ENCODE measurements at places on chromosomes 6 and 20.

- DNase-seq = no peak
Measured at GRCh38 chr6:41644297-41644879, 6.1 kb downstream of the MDFI start.

DNA sequence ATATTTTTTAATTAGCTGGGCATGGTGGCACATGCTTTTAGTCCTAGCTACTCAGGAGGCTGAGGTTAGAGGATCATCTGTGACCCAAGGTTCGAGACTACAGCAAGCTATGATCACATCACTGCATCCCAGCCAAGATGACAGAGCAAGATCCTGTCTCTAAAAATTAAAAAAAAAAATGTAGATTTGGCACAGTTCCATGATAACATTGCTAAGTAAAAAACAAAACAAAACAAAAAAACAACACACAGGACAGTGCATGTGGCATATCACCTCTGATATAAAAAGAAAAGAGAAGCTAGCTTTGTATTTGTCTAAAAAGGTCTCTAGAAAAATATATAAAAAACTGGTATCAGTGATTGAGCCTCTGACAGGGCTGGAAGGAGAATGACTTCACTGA, 24.6 kb downstream of the RNF24 start:
- no peak for DNase-seq

DNA sequence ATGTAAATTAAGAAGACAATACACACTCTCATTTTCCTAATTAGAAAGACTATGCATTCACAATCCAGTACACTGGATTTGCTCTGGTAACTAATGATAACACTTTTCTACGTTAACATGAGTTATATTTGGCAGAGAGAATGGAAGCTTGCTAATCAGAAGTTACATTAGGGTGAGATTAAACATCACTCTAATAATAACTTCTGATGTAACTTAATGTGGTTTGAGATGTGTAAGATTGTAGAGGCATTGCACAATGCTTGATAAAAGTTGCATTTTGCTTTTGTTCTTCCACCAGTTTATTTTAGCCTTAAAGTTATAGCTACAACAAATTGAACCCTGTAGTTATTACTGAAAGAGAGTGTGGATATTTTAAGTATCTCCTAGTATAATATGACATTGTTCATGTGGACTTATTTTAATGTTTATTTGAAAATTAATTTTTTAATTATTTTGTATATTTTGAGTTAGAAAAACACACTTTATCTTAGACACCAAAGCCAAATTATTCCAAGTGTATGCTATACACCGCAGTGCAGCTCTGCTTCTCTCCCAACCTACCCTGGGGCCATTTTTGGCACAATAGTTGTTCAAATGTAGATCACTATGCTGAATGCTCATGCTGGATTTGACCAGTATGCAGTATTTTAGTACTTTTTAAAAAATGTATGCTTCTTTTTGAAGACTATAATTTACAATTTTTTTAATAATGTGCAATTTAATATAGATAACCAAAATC, 143.2 kb downstream of the SLC16A10 start:
- peak; percentile 83 for DNase-seq

DNA sequence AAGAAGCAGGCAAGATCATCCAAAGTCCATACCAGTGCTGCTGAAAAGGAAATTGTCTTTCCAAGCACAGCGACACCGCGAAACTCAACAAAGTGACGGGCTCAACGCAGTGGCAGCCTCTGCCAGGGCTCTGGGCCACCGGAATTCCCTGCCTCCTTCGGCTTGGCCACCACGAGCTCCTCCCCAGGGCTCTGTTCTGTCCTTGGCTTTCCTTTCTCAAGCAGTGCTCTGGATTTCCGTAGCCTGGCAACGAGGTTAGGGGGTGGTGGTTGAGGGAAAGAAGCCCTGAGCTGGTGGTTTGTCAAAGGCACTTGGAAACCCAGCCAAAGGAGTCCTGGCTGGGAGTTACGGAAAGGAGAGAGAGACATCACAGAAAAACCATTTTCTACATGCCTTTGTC, 31.2 kb downstream of the PRR18 start:
- no peak for DNase-seq

GRCh38 chr6:48087448-48087847, 23.5 kb downstream of the PTCHD4 start:
- DNase-seq = no peak

GRCh38 chr20:64245746-64246595, 9.6 kb upstream of the PCMTD2 start:
- no peak for DNase-seq

GRCh38 chr20:53606364-53606985, 12.8 kb upstream of the ZNF217 start:
- no peak for DNase-seq

GRCh38 chr20:41169791-41170351, 32.5 kb downstream of the PLCG1 start:
- DNase-seq = no peak

- no peak for DNase-seq
Measured at GRCh38 chr6:136897071-136897470, 25.0 kb upstream of the SLC35D3 start.

DNA sequence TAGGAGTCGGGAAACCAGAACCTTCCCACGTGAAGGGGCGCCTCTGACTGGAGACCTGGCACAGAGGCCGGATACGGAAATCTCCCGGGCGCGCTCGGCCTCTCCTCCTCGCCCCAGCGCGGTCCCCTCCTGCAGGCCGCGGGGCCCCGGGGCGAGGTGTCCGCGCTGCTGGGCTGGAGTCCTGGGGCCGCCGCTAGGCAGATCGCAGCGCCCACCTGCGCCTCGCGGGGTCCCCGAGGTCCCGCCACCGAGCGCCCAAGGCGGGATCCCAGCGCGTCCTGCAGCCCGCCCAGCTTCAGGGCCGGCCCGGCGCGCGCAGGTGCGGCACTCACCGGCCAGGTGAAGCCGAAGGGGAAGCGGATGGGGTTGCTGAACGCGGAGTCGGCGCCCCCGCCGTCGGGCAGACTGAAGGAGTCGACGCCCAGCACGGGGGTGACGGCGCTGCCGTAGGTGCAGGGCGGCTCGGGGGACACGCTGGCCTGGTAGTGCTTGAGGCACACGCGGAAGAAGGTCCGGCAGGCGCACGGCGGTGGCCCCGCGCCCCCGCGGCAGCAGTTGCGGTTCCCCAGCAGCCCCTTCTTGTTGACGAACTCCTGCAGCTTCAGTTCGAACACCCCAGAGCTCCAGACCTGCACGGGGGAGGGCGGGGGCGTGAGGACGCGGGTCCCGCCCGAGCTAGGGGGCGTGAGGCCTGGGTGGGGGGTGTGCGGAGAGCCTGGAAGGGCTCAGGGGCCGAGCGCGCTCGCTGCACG, 1.5 kb downstream of the DLL1 start:
- no peak for DNase-seq

DNA sequence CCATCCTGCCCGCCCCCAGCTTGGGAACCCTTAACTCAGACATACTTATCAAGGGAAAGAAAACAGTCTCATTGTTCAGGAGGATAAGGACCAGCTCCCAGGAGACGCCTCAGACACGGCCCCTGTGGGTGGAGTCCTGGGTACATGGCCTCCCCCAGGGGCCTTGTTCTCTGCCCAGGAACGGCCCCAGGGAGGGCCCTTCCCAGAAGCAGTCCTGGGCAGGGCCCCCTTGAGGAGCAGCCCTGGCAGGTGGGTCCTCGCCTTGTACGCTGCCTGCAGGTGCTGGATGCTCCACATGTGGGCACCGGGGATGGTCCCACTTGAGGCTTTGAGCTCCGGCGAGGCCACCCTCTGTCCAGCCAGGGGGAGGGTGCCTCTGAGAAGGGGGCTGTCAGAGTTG, 4.5 kb upstream of the GATA5 start:
- no peak for DNase-seq

DNA sequence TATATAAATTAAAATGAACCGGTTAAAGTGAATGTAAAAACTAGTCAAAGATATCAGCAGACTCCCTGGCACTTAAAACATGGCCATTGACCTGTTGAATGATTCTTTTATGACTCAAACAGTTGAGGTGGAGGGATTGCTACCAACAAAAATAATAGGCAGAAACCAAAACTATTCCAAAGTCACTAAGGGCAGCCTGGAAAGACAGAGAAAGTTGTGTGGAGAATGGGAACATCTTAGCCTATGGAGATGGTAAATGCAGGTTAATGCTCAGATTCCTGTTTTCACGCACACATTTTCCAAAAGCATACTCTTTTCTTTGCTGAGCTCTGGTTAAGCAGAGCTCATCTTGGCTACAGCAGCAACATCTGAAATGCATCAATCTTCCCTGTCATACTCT, 553.5 kb downstream of the HACE1 start:
- DNase-seq = no peak

GRCh38 chr6:49526598-49526997, 23.9 kb upstream of the C6orf141 start:
- no peak for DNase-seq

- DNase-seq = no peak
Measured at GRCh38 chr6:57116776-57117175, 26.8 kb downstream of the ZNF451 start.

- DNase-seq = no peak
Measured at GRCh38 chr6:105178110-105178509, 1.7 kb downstream of the POPDC3 start.

GRCh38 chr6:150395388-150396009, 26.7 kb downstream of the IYD start:
- DNase-seq = peak; percentile 12

- peak; percentile 22 for DNase-seq
Measured at GRCh38 chr6:52839124-52840055, 1.2 kb downstream of the GSTA5 start.

GRCh38 chr20:48198929-48199451, 413.7 kb upstream of the SULF2 start:
- no peak for DNase-seq

DNA sequence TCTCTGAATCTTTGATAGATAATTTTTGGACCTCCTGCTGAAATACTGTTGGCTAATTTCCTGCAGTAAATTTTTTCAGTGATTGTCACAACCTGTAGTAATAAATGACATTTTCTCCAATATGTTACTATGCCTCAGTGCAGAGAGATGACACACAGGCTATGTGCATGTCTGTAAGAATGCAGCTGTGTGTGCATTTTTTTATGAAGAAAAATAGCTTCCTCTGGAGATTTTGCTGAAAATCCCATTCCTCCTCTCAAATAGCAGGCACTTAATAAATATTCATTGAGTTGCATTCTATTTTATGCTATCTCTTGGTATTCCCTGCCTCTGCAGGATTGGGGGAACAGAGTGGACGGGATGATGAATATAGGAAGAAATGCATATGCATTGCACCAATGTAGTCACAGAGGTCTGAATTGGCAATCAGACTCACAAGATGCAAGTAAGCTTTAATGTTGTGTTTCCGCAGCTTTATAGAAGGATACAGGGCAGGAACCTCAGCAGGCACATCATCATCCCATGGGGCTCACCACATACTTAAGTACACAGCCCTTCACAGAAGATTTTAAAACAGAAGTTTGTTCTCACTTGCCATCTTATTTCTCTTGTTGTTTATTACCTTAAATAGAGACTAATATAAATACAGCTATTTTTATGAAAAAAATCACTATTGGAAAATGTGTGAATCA, 474.7 kb downstream of the EPM2A start:
- DNase-seq = no peak

DNA sequence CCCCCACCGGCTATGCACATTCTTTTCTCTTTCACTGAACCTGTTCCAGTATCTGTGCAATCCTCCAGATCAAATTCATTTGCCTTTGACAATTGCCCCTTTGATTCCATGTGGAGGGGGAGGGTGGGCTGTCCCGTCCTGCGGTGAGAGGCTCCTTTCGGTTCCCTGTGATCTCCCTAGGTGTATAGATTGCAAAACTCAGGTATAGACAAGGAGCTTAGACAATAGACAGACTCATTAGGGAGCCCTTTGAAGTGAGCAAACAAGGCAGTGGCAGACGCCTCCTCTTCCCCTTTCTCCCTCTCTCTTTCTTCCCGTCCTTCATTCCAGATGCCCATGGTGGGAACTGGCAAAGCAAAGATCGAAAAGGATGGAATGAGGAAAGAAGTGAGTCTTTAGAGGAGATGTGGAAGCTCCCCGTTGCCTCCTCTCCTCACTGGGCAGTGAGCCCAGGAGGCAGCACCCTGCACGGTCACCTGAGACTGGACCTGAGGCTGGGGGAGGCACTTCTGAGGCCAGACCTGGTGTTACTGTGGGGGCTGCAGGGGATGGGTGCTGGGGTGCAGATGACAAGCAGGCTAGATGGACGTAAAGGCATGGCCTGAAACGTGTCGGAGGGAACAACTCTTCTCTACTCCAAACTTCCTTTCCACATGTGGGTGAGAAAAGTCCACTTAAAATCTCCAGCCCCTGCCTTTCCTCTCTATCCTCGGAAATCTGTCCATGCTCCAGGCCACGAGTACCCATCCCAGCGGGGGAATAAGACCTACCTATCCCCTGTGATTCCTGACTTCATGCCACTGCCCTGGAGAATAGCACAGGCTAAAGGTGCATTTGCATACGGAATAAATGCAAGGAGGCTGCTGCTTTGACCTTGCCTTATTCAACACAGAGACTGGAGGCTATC, 256.6 kb upstream of the FOXQ1 start:
- no peak for DNase-seq

- DNase-seq = no peak
Measured at GRCh38 chr6:21500314-21501020, 93.1 kb upstream of the SOX4 start.

DNA sequence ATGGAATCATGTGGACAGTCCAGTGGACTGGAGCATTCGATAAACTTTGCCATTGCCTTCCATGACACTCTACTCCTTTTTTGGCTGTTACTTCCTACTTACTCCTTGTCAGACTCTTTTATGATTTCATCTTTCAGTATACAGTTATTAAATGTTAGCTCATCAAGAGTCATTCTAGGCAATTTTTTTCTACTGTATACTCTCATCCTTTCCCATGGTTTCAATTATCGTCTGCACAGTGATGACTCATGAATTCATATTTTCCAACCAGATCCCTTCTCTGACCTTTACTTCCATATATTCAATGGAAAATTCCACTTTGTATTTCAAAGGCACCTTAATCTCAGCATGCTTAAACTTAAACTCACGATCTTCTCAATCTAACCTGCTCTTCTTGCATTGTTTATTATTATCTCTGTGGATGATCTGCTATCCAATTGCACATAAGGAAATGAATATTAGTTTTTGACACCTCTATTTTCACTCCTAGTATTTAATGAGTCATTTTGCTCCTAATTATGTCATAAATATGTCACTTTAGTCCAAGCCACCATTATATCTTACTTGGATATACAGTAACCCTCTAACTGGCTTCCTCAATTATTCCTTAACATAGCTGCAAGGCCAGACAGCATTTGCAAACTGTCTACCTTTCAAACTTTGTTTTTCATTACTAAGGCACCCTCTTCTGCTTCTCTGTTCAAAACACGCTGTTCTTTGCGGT, 427.5 kb downstream of the PHF3 start:
- DNase-seq = no peak

- DNase-seq = no peak
Measured at GRCh38 chr20:44616604-44616964, 34.2 kb downstream of the PKIG start.

DNA sequence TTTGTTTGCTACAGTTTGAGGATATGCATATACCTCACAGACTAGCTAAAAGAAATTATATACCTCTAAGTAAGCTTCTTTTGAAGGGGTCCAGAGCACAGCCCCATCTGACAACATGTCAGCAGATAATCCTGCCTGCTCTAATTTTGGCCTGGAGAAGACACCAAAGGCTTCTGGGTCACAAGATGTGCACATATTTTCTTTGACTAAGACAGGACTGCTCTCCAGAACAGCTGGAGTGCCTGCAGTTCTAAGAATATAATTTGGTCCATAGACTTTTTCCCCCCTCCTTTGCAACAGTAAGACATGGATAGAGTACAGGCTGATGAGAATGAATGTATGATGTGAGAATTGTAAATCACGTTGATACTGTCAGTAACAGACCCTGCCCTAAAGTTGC, 107.9 kb upstream of the KCNK16 start:
- DNase-seq = no peak

GRCh38 chr6:90384720-90385119, 88.1 kb upstream of the BACH2 start:
- DNase-seq = no peak

GRCh38 chr6:106253172-106253571, 72.4 kb downstream of the ATG5 start:
- DNase-seq = no peak

All from inflammatory macrophage treated with lipopolysaccharide for 1 hour (primary cell).